Endothelial cell (in vitro differentiated cells): ENCODE measurements at places on chromosomes 3 and 15.

GRCh38 chr15:88401996-88402656 is 65.1 kb downstream of the MRPL46 start:
- no peak for DNase-seq
- H3K27me3 ChIP-seq, result no peaks in the 10 kb centered on the region
- H3K36me3 ChIP-seq, result no peaks in the 10 kb centered on the region
- H3K27ac ChIP-seq, result no peak overlapping the region
- H3K4me1 ChIP-seq, result peaks cover 18% of the 10 kb centered on the region

DNA sequence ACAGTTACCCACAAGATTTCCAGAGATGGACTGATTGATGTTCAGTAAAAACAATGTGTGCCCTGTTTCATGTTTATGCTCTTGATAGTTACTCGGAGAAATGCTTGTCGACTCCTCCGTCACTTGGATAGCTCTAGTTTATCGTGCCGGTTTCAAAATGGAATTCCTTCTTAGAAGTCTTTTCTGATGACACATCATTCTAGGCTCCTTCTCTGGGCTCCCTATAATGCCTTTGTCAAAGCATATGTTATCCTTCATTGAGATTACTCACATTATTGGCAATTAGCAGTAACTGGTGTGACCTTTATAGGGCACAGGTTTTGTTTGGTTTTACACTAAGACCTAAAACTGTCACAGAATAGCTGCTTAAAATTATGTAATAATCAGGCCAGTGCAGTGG is 201.8 kb downstream of the CNTN6 start:
- no peaks in the 10 kb centered on the region for H3K27me3 ChIP-seq
- no peaks in the 10 kb centered on the region for H3K4me1 ChIP-seq
- no peak overlapping the region for H3K4me3 ChIP-seq

DNA sequence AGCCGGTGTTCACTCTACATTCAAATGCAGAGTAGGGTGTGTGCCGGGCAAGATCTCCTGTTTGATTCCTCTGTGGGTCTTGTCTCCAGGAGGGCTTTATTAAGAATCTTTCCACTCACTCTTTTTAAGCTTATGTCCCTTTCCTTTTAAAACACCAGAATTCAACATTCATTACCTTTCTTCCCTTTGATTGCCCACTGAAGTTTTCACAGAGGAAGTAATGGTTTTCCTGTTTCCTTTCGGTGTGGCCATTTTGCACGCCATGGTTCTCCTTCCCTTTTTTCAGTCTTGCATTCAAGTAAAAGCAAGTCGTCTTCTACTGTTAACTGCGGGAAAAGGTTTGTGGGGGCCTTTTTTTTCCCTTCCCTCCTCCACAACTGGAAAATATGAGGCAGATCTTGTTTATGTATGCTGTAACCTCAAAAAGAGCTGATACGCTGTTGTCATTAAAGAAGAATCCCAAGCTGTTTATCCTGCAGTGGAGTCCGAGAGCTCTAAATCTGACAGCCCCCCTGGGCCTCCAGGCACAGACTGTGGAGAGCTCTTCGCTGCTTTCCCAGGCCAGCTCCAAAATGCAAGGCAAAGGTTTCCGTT is 40.5 kb downstream of the FILIP1L start:
- H3K4me3 ChIP-seq, result peak overlapping the region; percentile 77
- H3K27ac ChIP-seq, result peak overlapping the region; percentile 98
- peak; percentile 61 for DNase-seq
- H3K27me3 ChIP-seq, result peaks cover 2% of the 10 kb centered on the region
- no peaks in the 10 kb centered on the region for H3K36me3 ChIP-seq
- H3K4me1 ChIP-seq, result peaks cover 59% of the 10 kb centered on the region

DNA sequence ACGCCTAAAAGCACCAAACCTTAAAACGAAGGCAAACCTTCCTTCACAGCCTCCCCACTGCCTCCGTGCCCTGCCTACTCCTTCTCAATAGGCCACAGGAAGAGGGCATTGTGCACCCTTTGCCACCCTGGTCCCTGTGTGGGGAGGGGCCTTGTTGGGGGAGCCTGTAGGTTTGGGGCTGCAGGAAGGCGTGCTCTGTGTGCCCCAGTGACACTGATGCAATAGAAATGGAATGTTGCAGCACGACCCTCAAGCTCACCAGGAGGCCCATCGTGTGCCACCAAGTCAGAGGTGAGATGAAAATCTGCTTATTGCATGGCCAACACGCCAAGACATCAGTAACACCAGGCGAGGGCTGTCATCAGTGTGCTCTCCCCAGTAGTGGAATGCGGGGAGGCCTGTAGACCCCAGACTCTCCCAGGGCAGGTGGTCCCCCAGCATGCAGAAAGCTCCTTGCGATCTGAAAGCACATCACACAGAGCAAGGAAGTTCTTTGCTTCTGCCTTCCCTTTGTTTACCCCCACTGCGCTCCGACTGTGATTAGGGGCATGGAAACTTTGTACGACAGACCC is 86.2 kb downstream of the ASB7 start:
- H3K27me3 ChIP-seq, result peaks cover 6% of the 10 kb centered on the region
- no peak for DNase-seq

- H3K4me1 ChIP-seq, result no peaks in the 10 kb centered on the region
- H3K27me3 ChIP-seq, result no peaks in the 10 kb centered on the region
- no peak overlapping the region for H3K27ac ChIP-seq
- no peaks in the 10 kb centered on the region for H3K36me3 ChIP-seq
Measured at GRCh38 chr3:8460815-8461456, 40.7 kb upstream of the LMCD1 start.

DNA sequence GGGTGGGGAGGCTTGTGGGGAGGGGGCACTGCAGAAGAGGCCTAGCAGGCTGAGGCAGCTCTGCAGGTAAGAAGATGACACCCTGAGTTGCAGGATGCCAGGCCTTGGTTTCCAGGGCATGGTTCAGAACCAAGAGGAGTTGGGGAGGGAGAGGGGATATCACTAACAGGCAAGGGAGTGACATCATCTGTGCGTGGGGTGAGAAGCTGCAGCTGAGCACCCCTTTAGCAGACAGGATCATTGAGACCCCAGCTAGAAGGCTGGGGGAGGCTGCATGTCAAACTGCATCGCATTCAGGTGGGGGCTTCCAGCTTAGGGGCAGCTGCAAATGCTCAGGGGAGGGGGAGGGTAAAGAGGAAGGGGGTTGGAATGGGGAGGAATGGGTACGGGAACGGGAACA is 23.0 kb downstream of the CACNA2D2 start:
- H3K4me1 ChIP-seq, result peaks cover 3% of the 10 kb centered on the region
- DNase-seq, result no peak
- H3K36me3 ChIP-seq, result peaks cover 4% of the 10 kb centered on the region
- no peak overlapping the region for H3K4me3 ChIP-seq
- no peak overlapping the region for H3K27ac ChIP-seq
- peaks cover 6% of the 10 kb centered on the region for H3K27me3 ChIP-seq

DNA sequence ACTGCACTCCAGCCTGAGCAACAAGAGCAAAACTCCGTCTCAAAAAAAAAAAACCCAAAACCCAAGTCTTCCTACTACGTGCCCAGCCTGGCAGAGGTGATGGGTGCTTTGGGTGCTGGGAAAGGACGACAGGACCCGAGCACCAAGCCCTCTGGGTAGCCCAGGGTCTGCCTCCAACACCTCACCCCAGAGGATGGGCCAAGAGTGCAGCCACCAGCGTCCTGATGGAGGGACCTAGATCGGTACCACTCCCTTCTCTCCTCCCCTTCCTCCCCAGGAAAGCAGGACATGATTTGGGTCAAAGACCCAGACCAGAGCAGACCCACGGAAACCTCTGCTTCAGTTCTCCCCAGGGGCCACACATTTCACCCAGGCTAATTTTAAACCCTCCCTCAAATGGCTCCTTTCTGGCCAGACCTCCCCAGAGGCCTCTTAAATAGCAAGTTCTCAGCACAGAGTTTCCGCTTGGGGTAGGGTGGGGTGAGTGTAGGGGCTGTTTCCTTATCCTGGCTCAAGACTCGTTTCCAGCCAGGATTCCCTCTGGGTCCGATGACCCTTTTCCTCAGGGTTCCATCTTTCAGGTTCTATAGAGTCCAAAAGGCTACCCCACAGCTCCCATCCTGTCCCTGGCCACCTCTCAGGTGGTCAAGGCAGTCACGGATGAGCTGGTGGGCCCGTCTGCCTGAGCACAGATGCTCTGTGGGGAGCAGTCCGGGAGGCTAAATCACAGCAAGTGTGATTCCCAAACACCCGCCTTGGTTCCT is 20.5 kb downstream of the RBPMS2 start:
- H3K27ac ChIP-seq, result no peak overlapping the region
- no peaks in the 10 kb centered on the region for H3K27me3 ChIP-seq
- H3K4me1 ChIP-seq, result peaks cover 5% of the 10 kb centered on the region
- no peak overlapping the region for H3K4me3 ChIP-seq
- DNase-seq, result no peak

- no peak overlapping the region for H3K4me3 ChIP-seq
- no peak for DNase-seq
- H3K27ac ChIP-seq, result no peak overlapping the region
- no peaks in the 10 kb centered on the region for H3K4me1 ChIP-seq
Measured at GRCh38 chr3:67593761-67594234, 60.6 kb downstream of the SUCLG2 start.

GRCh38 chr3:139839659-139840058 is 95.3 kb upstream of the CLSTN2 start:
- no peak for DNase-seq
- no peaks in the 10 kb centered on the region for H3K36me3 ChIP-seq
- H3K4me1 ChIP-seq, result peaks cover 3% of the 10 kb centered on the region
- H3K4me3 ChIP-seq, result no peak overlapping the region
- no peak overlapping the region for H3K27ac ChIP-seq

GRCh38 chr3:27358372-27358771 is 10.8 kb downstream of the NEK10 start:
- no peak overlapping the region for H3K4me3 ChIP-seq
- DNase-seq, result no peak
- peaks cover 7% of the 10 kb centered on the region for H3K4me1 ChIP-seq
- H3K27ac ChIP-seq, result no peak overlapping the region
- H3K36me3 ChIP-seq, result no peaks in the 10 kb centered on the region

DNA sequence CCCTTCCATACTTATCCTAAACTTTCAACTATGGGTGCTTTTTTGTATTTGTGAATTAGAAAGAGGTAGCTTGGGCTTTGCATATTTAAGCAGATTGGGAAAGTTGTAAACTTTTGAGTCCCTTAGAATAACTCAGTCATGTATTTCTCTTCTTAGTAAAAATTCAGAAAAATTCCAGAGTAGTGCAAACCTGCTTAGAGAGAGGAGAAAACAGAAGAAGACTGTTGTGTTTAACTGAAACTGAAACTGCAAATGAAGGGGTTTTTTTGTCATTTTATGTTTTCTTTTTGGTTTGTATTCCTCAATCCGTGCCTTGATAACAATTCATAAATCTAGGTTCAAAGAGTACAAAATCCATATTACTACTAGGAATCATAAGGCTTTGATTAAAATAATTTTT is 31.3 kb downstream of the CD200 start:
- H3K27me3 ChIP-seq, result no peaks in the 10 kb centered on the region
- H3K4me1 ChIP-seq, result peaks cover 5% of the 10 kb centered on the region
- no peak overlapping the region for H3K4me3 ChIP-seq
- no peaks in the 10 kb centered on the region for H3K36me3 ChIP-seq
- no peak overlapping the region for H3K27ac ChIP-seq
- DNase-seq, result no peak

DNA sequence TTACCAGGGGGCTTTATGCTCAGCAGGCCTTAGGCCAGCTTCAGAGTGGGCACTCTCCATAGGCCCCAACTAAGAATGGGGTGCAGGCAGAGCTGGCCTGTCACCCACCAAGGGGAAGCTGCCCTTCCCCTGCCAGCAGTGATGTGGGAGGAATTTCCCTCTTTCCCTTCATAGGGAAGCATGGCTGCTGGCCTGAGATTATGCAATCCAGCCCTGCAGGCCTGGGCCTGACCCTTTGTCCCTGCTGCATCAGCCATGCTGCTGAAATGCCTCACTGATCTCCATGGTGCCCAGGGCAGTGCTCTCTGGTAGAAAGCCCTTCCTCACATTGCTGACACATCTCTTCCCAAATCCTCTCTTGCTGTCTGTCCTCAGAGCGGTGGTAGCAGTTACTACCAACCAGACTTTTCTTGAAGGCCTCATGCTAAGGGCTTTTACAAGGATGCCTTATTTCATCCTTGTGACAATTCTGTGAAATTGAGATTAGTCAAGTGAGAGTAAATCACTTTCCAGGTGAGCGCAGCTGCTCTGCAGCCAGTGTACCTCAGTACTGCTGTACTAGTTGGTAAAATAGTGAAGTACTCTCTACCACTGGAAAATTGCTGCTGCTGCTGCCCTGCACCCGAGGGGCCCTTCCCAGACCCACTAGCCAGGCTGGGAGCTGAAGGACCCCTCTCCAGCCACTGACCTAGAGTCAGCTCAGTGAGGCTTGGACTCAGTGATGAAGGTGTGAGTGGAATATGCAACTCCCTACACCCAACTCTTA is 33.8 kb downstream of the MRAS start:
- H3K36me3 ChIP-seq, result peaks cover 5% of the 10 kb centered on the region
- no peak for DNase-seq
- no peak overlapping the region for H3K27ac ChIP-seq
- no peak overlapping the region for H3K4me3 ChIP-seq
- H3K27me3 ChIP-seq, result peaks cover 8% of the 10 kb centered on the region

GRCh38 chr15:35505141-35505540 is 40.8 kb downstream of the DPH6 start:
- no peak overlapping the region for H3K27ac ChIP-seq
- H3K4me3 ChIP-seq, result no peak overlapping the region
- no peak for DNase-seq
- H3K27me3 ChIP-seq, result no peaks in the 10 kb centered on the region
- H3K4me1 ChIP-seq, result peaks cover 10% of the 10 kb centered on the region

GRCh38 chr3:151259664-151260063 is 18.7 kb downstream of the P2RY14 start:
- no peaks in the 10 kb centered on the region for H3K27me3 ChIP-seq
- H3K4me1 ChIP-seq, result peaks cover 9% of the 10 kb centered on the region
- no peak overlapping the region for H3K27ac ChIP-seq
- DNase-seq, result no peak
- H3K36me3 ChIP-seq, result no peaks in the 10 kb centered on the region
- no peak overlapping the region for H3K4me3 ChIP-seq

DNA sequence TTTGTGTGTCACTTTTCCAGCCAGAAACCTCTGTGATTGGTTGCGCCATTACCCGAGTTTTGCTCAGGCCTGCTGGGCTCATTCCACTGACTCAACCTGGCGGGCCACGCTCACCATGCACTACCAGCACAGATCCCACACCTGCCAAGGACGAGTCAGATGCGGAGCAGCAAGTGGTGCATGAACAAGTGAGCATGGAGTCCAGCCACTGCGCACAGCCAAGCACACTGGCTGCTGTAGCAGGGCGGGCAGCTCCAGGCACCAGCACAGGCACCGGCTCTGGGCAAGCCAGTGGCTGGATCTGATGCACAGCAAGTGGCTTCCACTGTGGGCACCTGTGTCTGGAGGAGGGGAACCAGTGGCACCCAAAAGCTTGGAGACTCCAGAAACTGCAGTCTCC is 110.4 kb downstream of the CBLB start:
- H3K36me3 ChIP-seq, result peaks cover 40% of the 10 kb centered on the region
- no peak for DNase-seq
- peaks cover 14% of the 10 kb centered on the region for H3K4me1 ChIP-seq

- H3K27ac ChIP-seq, result no peak overlapping the region
- no peak for DNase-seq
- peaks cover 20% of the 10 kb centered on the region for H3K4me1 ChIP-seq
- peaks cover 1% of the 10 kb centered on the region for H3K27me3 ChIP-seq
Measured at GRCh38 chr15:95129574-95129973, 898.2 kb downstream of the MCTP2 start.

GRCh38 chr15:52652984-52653383 is 26.2 kb downstream of the ATOSA start:
- DNase-seq, result no peak
- H3K4me3 ChIP-seq, result no peak overlapping the region
- H3K27me3 ChIP-seq, result peaks cover 1% of the 10 kb centered on the region
- no peaks in the 10 kb centered on the region for H3K36me3 ChIP-seq
